ENCODE measurements at places on chromosomes 13 and 19.

GRCh38 chr19:55111238-55111831 is 6.1 kb downstream of the PPP1R12C start:
- DNase-seq = no peak

DNA sequence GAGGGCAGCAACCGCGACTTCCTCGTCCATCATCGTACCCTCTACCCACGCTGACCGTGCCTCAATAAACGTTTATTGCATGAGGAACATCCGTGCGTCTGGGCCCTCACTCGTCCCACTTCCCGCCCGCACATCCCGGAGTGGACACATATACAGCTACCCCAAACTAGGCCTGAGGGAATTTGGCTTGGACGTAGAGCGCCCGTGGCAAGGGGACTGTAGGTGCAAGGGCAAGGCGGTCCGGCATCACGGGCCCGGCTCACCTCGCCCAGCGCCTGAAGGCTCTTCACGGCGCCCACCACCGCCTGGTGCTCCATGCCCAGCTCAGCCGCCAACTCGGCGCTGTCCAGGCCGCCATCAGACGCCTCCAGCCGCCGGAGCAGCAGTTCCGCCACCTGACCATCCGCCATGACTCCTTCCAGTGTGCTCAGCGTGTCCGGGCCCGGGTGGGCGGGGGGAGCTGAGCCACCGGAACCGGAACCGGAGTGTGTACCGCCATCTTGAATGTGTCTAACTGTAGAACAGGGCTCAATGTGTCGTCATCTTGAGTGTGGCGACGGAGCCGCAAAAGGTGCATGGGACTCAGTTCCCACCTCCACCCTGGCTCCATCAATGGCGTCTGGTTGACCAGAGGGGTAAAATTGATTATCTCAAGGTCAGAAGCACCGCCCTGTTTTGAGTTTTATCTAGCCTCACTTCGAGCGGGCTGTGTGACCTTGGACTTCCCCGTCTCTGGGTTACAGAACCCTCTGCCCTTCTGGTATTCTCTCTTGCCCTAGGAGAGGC is at the start of gene FARSA:
TSS of gene FARSA (minus strand) at position 425 of the 786 bp plus-strand sequence. CDS start at position 410, 15 bp downstream.
- DNase-seq = peak; percentile 76

DNA sequence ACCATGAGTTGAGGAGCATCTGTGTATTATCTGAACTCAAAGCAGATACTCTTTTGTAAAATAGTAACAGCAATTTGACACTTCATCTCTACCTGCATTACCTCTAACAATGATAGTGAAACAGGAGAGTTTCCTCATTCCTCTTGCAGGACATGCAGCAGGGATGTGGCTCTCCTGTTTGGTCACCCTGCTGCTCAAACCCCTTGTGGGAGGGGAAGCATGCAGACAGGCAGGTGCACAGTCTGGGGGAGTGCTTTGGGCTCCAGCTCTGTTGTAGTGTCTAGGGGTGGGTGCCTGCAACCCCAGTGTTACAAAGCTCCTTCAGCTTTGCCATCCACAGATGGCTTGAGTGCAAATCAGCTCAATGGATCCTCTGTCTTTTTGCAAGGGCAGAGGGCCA is 827.6 kb downstream of the DACH1 start:
- DNase-seq = no peak

GRCh38 chr19:48518207-48518606 is 6.6 kb upstream of the LMTK3 start:
- no peak for DNase-seq

- DNase-seq = no peak
Observed at GRCh38 chr13:99197117-99197651, 3.5 kb upstream of the UBAC2 start.

DNA sequence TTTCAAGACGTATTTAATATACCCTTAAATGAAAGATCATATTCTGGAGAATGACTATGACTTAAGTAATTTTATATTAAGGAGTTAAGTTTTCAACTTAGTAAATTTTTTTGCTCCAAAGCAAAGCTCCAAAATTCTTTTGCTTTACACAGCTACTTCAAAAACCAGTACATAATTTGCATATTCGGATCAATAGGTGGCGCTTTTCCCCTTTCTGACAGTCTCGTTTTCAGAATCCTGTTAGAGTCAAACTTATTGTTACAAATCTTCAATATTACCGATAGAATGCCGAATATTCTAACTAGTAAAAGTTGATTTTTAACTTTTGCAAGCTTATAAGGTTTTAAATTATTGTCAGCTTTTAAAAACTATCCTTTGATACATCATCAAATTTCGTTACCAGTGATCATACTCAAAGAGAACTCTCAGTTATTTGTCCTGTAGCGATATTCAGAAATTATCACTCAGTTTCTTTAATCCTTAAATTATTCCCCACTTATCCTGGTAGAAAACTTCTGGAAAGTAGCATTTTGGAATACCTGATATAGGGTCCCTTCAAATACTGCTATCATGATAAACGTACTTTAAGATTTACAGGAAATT is 852.7 kb upstream of the KLHL1 start:
- DNase-seq = no peak

DNA sequence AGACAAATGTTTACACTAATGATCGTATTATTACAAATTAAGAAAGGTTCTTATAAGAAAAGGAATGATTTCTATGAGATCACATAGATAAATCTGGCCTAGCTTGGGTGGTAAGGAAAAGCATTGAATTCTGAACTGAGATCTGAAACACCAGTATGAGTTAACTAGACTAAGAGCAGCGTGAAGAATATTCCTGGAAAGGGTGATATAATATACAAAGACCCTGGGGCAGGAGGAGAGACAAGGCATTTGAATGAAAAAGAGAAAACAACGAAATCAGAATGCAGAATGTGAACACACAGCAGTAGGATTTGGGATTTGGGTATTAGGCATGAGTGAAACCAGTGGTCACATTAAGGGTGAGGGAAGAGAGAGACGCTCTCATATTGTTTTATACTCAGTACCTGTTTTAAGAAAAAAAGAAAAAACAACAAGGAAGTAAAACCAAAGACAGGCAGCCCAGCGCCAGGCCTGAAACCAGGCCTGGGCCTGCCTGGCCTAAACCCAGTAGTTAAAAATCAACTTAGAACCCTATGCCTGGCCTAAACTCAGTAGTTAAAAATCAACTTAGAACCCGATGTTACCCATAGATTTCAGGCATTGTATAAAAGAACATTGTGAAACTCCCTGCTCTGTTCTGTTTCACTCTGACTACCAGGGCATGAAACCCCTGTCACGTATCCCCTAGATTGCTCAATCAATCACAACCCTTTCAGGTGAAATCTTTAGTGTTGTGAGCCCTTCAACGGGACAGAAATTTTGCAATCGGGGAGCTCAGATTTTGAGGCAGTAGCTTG is 287.1 kb downstream of the ITGBL1 start:
- DNase-seq = no peak

DNA sequence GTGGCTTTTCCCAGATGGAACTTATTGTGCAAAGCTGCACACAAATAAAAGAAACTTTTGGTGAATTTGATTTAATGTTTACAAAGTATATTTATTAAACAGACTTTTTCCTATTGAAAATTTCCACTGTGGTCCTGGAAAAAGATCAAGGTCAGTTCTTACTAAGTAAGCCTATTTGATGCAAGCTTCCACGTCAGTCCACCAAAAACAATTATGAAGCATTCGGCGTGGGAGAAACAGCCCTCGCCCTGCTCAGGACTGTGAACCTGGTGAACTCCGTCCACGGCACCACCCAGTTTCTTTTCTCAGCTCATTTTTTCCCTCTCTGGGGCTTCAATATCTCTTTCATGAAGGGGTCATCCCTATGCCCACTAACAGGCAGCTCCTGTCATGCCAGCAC is 149.8 kb downstream of the EFNB2 start:
- DNase-seq = no peak

GRCh38 chr13:44818428-44818827 is 170.8 kb downstream of the NUFIP1 start:
- DNase-seq = no peak

DNA sequence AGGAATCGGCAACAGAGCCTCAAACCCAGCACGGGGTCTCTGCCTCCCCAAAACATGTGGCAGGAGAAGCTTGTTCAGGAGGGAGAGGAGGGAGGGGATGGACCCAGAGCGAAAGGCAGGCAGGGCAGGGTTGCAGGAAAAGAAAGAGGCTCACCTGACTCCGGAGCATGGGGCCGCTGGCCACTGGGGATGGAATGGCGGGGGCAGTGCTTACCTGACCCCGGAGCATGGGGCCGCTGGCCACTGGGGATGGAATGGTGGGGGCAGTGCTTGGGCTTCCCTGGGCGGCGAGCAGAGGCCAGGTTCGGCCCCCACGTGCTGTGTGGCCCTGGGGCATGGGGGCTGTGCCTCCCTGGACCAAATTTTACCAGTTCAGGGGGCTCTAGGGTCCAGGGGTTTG is 13.3 kb upstream of the CELF5 start:
- DNase-seq = no peak

DNA sequence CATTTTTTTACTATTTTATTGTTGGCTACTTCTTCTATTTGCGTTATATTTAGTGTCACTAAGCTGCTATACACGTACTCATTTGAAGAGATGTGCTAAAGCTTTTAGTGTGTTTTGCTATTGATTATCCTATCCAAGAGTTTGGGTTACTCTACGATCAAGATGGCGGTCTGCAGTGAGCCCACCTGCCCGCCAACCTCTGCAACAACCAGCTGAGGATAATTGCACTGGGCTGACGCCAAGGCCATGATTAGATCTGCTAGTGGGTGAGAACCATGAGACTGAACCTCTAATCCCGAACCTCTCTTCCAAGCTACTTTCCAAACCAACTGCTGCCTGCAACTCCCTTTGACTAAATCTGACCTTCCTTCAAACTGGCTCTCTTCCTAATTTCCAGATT is 1.8 kb downstream of the CPB2 start:
- DNase-seq = no peak

GRCh38 chr13:46726347-46726746 is 70.6 kb downstream of the ESD start:
- no peak for DNase-seq

DNA sequence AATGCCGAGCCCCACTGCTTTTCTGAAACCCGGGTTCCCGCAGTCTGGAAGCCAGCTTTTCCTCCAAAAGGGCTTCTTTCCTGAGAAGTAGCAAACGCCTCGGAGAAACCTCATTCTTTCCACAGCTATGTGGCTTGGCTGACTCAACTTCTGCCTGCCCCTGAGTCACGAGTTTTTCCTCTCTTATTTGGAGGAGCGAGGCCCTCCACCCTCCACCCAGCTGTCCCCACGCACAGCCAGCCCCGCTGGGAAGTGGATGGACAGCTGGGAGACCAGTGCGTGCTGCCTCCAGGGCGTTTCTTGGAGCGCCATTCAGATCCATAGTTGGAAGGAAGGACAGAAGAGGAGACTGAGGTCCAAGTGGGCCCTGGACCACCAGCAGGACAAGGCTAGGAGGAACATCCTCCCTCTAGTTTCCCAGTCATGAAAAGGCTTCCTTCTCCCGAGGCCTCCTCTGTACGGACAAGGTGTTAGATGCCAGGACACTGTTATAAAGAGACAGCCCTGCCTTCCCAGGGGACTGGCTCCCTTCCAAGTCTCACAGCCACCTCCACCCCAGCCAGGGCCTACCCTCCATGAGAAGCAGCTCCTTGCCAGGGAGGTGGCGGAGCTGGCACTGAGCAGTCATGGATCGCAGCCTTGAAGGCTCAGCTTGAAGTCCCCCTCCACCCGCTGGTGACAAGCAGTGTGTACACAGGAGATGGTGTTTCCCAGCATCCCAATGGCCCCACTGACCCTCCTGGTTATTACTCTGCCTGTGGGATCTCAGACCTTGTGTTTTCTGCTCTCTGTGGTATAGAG is 2.5 kb upstream of the PLEKHF1 start:
- no peak for DNase-seq

- no peak for DNase-seq
Observed at GRCh38 chr13:40402931-40403431, 263.5 kb downstream of the FOXO1 start.

DNA sequence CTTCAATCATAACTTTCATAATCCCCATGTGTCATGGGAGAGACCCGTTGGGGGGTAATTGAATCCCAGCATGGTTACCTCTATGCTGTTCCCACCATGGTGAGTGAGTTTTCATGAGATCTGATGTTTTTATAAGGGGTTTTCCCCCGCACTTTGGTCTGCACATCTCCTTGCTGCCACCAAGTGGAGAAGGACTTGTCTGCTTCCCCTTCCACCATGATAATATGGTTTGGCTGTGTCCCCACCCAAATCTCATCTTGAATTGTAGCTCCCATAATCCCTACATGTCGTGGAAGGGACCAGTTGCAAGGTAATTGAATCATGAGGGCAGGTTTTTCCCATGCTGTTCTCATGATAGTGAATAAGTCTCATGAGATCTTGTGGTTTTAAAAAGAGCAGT is 524.9 kb downstream of the SLITRK5 start:
- no peak for DNase-seq

DNA sequence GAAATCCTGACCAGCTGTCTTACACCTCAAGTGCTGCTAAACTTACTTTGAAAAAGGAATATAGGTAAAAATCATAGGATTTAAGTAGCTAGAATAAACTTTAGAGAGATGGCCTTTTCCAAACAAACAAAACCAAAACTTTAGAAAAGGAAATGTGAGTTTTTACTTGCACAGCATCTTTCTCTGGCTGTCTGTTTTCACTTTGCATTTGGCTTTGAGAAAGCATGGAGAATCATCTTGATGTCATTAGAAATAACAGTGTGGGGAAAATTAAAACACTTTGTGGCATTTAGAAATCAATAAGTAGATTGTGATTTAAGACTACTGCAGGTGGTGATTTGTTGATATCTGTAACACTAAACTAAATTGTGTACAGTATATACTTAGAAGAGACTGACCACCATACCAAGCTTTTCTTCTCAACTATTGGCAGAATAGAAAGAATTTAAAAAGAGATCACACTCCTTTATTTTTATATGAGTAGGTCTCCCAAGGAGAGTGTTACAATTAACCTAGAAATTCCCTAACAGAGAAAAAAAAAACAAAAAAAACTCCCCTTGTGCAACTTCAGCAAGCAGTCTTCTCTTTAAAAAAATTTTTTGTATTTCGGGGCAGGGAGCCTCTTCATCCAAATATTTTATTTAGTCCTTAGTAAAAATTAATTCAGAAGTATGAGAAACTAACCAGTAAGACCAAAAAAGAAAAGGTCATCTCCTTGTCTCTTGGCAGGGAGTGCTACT is 6.1 kb downstream of the WDFY2 start:
- DNase-seq = no peak

DNA sequence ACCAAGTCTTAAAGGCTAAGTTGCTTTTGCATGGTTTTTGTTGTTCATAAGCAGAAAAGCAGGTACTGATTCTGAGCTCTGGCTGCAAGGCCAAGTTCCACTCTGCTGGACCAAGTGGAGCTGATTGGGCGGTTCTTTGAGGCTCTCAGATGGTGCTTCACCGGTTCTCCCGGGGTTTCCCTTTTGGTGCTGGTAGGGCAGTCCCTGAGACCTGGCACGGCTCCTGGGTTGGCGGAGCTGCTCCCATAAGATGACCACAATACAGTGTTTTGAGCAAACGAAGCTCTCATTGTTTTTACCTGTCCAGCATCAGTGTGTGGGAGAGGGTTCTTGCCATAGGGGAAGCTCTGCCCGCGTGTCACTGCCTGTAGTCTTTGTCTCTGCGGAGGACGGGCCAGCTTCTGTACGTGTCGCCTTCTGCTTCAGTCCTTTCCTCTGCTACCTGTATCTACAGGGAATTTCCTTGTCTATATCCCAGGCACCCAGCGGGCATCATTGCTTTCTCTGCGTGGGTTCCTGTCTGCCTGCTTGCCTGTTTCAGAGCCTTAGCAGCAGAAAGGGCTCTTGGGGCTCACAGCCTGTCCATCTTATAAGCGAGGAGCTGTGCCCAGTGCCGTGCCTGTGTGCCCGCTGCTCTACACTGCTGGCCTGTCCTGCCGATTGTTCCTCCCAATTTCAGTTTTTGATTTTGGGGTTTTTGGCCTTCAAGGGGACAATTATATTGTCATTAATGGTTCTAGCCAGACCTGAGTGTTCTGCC is 2.3 kb downstream of the U2AF2 start:
- DNase-seq = no peak

Measured in activated T-helper 1 cell treated with Interleukin-2 at 50 U/mL for 16 hours (primary cell).